ENCODE measurements at places on chromosomes 2 and 18.

GRCh38 chr18:55444536-55444935 lies 143.5 kb downstream of the TCF4 start:
- DNase-seq = no peak

DNA sequence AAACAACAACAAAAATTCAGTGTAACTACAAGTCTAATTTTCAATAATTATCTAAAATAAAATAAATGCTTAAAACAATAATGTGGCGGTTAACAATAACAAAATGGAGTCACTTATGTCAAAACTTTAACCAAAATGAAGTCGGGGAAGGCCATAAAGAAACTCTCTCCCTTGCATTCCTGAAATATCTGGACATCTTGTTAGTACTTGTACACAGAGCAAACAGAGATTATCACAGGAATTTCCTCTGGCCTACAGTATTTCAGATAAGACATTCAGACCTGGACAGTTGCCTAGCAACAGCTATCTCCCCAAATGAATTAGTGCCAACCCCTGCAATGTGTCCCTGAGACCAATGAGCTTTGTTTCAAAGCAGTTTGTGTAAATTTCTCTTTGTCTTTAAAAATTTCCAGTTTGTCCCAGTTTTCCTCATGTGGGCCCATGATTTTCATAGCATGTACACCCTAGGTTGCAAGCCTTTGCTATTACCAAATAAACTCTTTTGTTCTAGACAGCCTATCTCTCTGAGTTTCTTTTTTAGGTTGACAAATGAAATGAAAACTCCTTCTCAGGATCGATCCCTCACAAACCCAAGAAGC lies 68.6 kb downstream of the EXOC6B start:
- no peak for DNase-seq

GRCh38 chr2:68425503-68425902 lies 41.6 kb downstream of the FBXO48 start:
- DNase-seq = no peak

GRCh38 chr2:229943171-229943570 lies 20.9 kb downstream of the FBXO36 start:
- no peak for DNase-seq

DNA sequence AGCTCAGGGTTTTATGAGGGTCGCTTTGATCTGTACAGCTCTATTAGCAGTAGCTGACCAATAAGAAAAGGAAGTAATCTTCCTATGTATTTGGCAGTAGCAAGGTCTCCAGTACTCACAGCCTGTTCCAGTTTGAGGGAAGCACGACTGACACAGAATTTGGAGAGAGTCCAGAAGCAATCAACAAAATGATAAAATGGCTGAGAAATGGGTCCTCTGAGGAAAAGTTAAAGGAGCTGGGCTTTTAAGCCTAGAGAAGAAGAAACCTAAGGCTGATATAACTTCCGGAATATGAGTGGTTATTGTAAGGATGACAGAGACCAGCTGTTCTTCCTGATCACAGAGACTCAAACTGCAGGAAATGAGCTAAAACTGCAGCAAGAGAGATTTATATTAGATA lies 382.8 kb downstream of the GPD2 start:
- no peak for DNase-seq

GRCh38 chr18:8763611-8764010 lies 58.3 kb downstream of the MTCL1 start:
- DNase-seq = no peak

DNA sequence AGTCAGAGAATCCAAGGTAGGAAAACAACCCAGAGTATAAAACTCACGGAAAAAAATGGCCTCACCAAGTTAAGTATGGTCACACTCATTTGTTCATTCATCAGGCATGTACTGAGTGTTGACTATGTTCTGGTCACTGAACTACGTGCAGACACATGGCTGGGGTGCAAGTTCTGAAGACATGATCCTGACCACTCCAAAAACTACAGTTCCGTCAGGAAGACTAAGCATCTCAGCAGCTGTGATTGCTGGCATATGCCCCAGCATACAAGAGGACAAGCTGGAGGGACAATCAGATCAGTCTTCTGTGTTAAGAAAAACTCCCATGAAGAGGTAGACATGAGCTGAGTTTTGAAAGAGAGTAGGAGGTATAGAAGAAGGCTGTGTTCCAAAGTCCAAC lies 72.8 kb downstream of the TCF4 start:
- DNase-seq = no peak

DNA sequence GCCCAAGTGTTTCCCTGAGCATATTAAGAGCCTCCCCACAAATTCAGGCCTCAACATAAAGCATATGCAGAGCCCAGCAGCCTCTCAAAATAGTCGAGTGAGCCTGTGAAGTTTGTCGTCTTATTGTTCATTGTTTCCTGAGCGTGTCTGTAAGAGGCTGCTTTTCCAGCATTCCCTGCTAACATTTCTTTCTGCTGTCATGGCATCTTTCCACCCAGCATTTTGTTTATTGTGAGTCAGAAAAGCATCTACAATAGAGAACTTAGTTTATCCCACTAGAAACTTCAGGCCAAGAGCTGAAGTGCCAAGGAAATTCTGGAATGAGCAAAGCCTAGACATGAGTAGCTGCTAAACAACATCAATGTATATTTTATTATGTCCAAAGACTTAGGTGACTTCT lies 46.3 kb upstream of the STAM2 start:
- DNase-seq = no peak

DNA sequence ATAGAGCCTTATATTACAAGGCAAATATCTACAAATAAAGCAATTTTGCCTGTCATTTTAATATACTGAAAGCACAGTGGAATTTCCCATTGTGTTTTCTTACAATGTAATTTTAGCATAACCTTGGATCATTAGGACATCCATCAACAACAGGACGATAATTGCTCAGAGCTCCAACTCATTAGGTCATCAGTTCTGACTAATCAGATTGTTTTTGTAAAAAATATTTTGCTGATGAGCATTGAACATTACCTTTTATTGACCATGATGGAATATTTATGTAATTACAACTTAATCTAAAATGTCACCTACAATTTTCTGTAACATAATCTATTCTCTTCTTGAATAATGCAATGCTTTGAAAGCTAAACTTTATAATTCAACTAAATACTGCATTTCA lies 215.3 kb upstream of the DSEL start:
- DNase-seq = no peak

- no peak for DNase-seq
These were observed 14.6 kb downstream of the ITGA4 start for GRCh38 chr2:181471783-181472182.

GRCh38 chr2:74559912-74560311 lies 5.4 kb downstream of the DOK1 start:
- no peak for DNase-seq

GRCh38 chr2:150526006-150526405 lies 38.5 kb upstream of the RND3 start:
- no peak for DNase-seq

DNA sequence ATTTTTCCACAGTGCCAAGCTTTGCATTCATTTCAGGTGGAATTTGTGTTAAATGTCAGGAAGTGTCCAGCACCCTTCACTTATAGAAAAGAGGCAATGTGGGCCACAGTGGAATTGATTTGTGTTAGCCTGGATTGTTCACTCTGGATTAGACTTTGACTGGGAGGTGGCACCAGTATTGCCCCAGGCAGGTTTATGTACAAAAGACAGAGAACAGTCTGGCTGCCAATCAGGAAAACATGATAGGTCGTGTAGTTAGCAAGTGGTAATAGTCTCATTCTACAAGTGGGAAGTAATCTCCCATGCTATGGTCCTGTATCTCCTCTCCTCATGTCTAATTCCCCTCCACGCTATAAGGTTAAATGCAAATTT lies 45.6 kb downstream of the RAB27B start:
- DNase-seq = no peak

DNA sequence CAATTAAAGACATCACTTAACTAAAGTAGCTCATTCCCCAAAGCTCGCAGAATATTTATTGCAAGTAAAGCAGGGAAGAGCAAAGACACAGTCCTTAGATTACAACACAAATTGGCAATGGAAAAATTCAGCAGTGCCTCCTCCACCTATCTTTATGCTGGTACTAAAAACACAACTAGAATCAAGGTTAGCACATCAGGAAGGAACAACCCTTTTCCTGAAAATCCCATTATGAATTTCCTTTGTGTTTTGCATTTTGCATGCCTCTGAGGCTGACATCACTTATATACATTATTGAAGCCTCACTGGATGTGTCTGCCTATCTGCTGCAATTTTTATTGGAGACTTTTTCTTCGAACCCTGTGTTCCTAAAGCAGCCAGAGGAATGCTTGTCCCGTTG lies 193.8 kb upstream of the STK17B start:
- no peak for DNase-seq

DNA sequence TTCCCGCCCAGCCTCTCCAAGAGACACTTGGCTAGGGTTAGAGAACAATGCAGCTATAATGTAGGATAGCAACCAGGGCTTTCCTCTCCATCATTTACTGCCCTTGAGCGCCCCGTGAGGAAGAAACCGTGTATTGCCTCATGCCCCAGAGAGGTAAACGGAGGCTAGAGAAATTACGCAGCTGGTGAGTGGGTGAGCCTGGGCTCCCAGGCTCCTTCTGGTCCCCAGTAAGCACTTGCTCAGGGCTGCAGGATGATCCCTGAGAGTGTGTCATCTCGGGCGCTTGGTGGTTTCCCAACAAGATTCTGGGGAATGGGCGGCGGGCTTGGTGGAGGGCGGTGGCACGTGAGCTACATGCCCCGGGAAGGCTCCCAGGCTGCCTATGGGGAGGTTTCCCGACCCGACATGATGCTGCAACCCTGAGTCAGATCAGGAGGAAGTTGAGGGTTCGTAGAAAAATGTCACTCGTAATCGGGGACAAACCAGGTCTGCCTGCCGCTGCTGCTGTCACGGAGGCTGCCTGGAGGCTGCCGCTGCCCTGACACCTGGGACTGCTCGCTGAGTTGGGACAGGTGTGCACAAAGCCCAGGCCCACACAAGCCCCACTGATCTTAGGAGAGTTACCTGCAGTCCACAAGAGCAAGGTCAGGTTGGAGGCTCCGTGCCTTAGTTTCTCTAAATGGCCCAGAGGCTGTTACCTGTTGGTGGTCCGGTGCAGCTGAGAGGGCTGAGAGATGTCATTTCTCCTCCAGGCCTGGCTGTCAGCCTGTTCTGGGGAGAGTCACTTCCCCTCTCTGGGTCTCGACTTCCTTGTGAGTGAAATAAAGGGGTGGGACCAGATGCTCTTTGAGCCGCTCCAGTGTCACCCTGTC lies at the start of gene GPR55:
GPR55 (minus strand) TSS at position 773 of the 872 bp plus-strand sequence. CDS start 14,280 bp downstream, outside the sequence.
- DNase-seq = peak; percentile 10

DNA sequence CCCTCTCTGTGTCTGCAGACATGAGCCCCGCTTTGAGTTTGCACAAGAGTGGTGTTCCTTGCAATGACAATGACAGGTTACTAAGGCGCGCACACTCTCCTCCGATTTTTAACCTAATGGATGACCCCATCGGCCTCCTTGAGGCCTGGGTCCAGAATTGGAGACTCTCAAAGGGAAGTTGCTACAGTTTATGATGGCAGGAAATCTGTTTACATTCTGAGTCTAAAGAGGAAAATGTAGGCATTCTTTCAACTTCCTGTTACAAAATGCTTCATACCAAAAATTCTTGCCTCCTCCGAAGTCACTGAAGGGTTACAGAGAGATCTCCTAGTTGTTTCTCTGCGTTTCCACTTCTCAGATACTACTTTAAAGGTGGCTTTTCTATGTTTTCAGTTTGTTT lies 225.3 kb upstream of the AGAP1 start:
- no peak for DNase-seq

DNA sequence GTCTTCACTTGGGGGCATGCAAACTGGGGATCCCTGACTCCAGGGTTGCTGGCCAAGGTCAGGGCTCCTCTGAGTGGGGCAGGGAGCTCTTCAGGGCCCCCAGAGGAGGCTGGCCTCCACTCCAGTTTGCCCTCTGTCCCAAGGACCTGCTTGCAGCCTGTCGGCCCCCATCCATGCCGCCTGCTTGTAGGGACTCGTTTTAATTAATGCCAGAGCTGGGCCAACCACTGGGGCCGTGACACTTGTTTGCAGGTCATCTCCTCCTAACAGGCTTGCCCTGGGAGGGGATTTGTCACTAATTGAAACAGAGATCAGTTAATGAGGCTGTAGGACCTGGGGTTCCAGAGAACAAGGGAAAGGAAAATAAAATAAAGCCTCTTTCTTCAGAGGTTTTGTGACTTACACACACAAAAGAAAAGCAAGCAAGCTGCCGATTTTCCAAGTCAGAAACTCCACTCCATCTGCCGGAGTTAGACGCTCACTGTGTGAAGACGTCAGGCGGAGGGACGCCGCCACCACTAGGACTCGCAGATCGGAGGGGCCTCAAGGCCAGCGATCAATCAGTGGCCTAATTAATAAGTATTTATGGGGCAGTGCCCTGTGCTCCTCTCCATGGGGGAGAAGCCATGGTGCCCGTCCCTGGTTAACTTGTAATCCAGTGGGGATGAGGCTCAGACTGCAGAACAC lies 75.9 kb downstream of the SFXN5 start:
- no peak for DNase-seq

DNA sequence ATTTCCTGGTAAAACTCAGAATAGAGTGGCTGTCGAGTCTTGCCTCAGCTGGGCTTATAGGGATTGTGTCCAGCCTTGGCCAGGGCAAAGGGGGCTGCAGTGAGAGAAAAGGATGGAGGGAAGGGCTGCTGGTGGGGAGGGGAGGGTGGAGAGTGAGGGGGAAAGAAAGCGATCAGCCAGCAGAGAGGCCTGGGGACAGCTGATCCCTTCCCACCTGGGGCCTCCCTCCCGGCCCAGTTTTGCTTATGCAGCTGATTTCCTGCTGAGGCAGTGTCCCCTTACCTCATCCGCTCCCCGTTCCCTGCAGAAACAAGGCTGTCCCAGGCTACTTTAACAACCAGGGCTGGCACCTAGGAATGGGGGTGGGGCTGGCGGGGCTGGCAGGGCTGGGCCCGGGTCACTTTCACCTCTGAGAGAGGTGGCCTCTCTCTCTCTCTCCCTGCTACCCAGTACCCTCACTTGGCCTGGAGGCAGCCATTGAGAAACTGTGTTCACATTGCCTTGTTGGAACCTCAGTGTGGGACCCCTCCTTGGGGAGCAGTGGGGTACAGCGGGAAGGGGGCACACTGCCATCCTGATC lies 12.2 kb upstream of the GMPPA start:
- no peak for DNase-seq

DNA sequence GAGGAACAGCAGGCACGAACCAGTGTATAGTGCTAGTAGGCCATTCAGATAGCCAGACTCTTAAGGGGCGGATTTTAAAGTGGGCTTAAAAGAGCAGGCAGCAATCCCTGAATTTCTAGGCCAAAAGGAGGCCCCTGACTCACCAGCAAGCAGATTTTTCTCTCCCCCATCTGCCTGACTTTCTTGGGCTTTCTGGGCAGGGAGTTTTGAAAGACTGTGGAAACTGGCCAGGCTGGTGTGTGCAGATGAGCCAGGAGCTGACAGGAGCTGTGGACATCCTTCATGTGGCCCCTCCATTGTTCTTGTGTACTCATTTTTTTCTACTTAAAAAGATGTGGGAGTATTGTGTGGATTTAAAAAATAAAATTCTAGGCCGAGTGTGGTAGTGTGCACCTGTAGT lies 59.0 kb downstream of the GLI2 start:
- DNase-seq = no peak

DNA sequence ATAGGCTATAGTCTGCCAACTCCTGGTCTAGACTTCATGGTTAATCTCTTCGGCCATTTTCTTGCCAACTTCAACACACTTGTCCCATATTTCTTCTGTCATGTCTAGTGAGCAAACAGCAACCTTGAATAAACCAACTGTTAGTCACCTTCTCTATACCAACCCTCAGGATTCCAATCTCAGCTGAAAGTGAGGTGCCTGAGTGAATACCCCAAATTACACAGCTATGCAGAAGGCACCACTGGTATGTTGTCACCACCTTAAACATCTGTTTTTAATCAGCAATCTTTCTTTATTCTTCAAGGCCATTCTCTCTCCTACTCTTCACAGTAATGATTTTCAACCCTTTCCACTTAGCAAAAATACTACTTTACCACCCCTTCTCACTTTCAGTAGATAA lies 39.3 kb downstream of the THOC1 start:
- no peak for DNase-seq
